ENCODE measurements at places on chromosomes 11 and 22.

- DNase-seq: no peak
These were observed 197.9 kb upstream of the ANO3 start for GRCh38 chr11:26134053-26134452.

DNA sequence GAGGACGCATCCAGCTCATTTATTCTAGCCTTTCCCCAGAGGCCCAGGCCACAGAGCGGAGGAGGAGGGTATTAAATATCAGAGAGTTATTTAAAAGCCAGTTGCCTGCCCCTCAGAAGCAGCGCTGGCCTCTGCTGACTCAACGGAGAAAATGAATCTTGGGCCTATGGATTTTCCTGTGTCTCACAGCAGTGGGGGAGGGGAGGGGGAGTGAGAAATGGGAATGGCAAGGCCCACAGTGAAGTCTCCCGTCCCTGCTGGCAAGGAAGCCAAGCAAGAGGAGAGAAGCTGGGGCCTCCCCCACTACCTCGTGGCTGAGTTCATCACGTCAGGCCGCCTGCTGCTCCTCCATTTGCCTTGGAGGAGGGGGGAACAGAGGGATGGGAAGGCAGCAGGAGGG lies 4.5 kb upstream of the TPBGL start:
- no peak for DNase-seq

GRCh38 chr11:128727796-128728431 lies 34.0 kb downstream of the FLI1 start:
- DNase-seq: no peak

- no peak for DNase-seq
These were observed 103.0 kb downstream of the KCNQ1 start for GRCh38 chr11:2547806-2548205.

Measured in choroid plexus epithelial cell (primary cell).